ENCODE measurements at places on chromosomes 5 and 9.

GRCh38 chr5:148887123-148887881 is 60.9 kb downstream of the ADRB2 start:
- DNase-seq, result no peak

GRCh38 chr5:6715758-6716628 is 2.8 kb downstream of the TENT4A start:
- DNase-seq, result no peak

GRCh38 chr5:41365369-41365768 is 145.0 kb downstream of the PLCXD3 start:
- DNase-seq, result no peak

DNA sequence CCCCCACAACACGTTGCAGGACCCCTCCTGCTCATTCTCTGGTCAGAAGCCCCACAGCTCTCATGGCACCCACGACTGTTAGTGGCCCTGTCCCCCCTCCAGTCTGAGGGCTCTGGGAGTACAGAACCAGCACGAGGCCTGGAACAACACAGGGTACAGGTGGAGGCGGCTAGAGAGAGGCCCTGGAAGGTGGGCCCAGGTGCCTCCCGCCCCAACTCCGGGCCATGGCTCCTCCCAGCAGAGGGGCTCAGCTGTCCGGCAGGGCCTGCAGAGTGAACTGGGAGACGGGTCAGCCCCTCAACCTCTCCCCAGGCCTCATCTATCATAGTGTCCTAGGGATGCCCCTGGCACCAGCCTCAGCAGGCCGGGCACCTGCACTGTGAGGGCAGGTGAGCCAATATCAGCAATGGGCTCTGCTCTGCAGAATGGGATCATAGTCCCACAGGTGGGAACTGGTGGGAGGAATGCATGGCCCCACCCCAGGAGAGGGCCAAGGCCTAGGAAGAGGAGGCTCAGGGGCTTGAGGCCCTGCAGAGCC is 58.6 kb downstream of the BARX1 start:
- peak; percentile 6 for DNase-seq

DNA sequence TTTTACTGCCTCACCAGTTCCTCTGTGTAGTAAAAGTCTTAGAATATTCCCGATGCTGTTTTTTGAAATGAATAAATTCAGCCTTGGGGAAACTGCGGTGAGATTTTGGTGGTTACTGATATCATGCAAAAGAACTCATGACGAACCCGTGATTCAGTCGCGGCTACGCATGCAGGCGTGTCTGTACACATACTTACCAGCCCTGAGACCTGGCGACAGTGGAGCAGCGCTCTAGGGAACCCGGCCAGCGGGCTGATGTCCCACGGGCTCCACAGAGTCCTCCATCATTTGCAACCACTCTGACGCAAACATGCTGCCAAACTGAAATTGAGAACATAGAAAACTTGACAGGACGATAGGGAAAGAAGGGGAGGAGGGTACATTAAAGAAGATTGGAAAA is 315.6 kb upstream of the DAB2 start:
- no peak for DNase-seq

DNA sequence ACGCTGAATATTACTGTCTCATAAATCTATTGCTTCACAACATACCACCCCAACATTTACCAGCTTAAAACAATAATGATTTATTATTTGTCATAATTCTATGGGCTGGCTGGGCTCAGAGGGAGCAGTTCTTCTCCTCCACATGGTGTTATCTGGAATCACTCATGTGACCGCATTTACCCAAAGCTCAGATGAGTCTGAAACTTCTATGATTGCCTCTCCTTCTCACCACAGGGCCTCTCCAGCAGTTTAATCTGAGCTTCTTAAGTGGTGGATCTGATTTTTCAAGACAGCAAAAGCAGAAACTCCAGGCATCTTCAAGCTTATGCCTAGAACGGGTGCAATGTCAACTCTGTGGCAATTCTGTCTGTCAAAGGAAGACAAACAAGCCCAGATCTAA is 210.3 kb upstream of the ADRA1B start:
- no peak for DNase-seq

- no peak for DNase-seq
These were observed 13.5 kb upstream of the TTLL11 start for GRCh38 chr9:122106576-122106975.

- no peak for DNase-seq
These were observed 44.8 kb downstream of the GHR start for GRCh38 chr5:42467981-42468524.

DNA sequence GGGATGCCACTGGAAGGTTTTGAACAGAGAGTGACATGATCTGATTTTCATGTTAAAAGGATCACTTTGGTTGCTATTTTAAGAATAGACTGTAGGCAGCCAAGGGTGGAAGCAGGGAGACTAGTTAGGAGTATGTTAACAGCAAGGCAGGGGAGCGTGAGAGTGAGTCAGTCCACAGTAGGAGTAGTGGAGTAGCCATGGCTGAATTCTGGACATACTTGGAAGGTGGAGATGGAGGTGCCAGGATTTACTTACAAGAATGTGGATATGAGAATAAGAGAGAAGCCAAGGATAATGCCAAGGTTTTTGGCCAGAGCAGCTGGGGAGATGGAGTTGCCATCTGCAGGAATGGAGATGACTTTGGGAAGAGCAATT is 118.8 kb downstream of the GALNT10 start:
- no peak for DNase-seq

- DNase-seq, result no peak
These were observed 52.7 kb downstream of the PIK3R1 start for GRCh38 chr5:68268101-68268851.

GRCh38 chr5:141910271-141910673 is 13.4 kb upstream of the DELE1 start:
- DNase-seq, result no peak

DNA sequence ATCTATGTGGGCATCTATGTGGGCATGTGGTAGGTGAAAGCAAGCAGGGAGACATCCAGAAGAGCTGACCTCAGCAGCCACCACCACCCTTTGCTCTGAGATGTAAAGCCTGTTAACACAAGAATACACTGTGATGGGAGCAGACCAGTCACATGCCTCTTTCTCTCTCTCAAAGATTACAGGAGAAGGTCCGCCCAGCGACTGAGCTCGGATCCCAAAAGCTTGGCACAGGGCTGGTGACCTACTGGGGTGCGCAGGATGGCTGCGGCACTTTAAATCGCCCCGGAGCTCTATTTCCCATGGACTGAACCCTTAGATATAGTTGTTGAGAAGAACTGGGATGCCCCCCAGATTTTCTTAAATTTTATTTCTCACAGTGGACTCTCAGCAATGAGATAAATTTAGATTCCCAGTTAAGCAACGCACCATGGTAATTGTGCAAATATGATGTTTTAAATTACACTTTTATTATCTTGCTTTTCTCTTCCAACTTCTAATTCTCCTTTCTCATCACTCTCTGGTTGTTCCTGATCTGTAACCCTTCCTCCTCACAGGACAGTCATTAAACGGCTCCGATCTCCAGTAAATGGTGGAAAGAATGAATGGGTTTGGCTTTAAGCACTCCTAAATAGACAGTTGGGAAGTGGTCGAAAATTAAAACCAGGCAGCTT is 37.7 kb upstream of the ICE1 start:
- DNase-seq, result no peak

- no peak for DNase-seq
These were observed 38.9 kb downstream of the BICD2 start for GRCh38 chr9:92725766-92726165.

GRCh38 chr5:69049151-69049550 is 44.7 kb upstream of the SLC30A5 start:
- DNase-seq, result no peak

GRCh38 chr5:83118471-83118870 is 41.1 kb downstream of the XRCC4 start:
- no peak for DNase-seq

GRCh38 chr9:95545831-95546567 is 29.2 kb upstream of the PTCH1 start:
- no peak for DNase-seq

GRCh38 chr5:14153932-14154731 is 11.0 kb downstream of the TRIO start:
- no peak for DNase-seq

DNA sequence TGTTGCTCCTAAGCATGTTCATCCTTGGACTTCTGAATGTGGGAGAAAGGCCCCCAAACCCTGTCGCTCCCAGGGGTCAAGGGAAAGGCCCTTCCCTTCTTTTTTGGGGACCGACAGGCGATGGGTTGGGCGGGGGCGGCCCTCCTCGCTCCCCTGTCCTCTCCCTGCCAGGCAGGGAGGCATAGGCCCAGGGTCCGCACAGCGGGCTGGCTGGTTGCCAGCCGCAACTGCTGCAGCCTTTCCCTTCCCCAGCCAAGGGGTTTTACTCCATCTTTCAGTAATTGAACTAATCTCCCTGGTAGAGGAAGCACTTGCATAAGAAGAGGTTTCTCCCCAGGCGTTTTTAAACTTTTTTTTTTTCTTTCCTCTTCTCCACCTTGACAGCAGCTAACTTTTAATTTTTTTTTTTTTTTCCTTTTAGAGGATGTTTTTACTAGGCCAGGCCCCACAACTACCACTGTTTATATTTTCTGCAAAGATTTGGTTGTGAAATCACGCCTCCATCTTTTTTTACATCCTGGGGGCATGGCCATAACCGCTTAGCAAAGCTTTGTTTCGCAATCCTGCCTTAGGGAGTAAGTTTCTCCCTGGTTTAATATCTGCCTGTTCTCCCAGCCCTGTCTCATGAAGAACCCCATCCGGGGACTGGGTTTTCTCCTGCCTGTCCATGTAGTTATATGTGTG is 216.9 kb upstream of the ZNF608 start:
- no peak for DNase-seq

DNA sequence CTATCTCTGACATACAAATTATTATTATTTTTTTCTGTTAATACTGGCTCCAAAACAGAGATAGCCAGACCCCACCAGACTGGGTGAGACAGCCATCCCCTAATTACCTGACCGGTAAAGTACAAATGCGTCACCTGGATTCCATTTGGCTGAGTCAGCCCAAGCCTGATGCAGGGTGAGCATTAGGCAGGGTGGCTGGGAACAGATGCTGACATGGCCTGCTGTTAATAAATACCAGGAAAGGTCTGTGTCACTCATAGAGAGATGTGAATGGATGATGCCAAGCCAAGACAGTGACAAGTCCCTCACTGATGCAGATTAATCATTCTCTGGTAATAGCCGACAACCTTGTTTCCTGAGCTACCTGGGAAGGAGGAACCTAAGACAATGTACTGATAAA is 183.5 kb downstream of the TRIM32 start:
- DNase-seq, result no peak

DNA sequence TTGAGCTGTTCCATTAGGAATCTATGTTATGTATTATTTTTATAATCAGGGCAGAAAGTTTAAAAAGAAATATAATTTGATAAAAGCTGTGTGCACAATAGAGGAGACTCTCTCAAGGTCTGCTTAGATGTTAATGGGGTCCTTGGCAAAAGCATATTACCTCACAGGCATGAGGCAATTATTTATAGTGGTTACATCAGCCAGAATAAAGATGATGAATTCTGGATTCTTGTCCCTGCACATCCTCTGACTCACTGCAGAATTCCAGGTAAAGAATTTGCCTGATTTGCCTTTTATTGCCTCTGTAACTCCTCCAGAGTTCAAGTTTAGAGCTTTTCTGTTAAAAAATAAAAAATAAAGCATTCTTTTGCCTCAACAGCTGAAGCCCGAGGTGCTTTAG is 253.6 kb downstream of the MAST4 start:
- no peak for DNase-seq

DNA sequence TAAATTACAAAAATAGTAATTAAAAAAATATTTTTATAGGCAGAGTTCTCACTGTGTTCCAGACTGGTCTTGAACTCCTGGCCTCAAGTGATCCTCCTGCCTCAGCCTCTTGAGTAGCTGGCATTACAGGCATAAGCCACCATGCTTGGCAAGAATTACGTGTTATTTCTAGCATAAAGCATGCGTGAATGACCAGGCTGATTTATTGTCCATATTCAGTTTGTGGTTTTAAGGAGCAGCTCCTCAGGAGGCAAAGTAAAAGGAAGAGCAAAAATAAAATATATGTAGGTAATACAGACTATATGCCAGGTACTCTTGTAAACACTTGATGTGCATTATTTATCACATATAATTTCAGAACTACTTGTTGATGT is 7.1 kb upstream of the CD180 start:
- DNase-seq, result no peak

DNA sequence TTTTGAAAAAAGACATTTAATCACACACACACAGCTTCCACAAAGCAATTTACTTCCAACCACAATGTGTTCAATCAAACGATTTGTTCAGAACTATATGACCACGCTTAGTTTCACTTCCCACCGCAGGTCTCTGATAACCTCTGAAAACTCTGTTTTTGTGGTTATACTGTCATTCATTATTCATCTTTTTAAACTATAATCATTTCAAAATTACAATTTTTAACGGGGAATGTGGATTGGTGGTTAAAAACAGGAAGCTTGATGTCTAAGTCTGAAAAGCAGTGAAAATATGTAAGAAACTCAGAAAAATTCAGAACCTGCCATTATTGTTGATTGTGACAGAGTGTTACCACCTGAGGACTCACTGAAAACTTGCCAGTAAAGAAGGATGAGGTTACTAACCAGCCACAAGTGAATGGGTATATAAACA is 12.7 kb upstream of the TMEM174 start:
- DNase-seq, result no peak

DNA sequence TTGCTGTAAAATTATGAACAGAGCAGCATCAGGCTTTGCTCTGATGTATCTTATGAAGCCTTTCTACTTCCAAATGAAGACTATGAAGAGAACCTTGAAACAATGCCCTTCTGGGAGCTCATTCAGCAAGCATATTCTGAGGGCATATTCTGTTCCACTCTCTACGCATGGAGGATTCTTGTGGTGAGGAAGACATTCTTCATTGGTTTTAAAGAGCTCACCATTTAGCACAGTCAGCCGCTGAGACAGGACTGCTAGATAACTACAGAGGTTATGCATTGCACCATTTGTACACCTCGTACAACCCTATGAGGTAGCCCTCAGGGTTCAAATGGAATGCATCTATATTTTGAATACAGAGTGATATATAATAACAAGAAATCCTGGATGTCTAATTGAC is 61.0 kb downstream of the INVS start:
- DNase-seq, result no peak

GRCh38 chr9:70588381-70588780 is 173.9 kb upstream of the KLF9 start:
- DNase-seq, result no peak

- no peak for DNase-seq
These were observed 3.3 kb downstream of the AFAP1L1 start for GRCh38 chr5:149274939-149275338.

DNA sequence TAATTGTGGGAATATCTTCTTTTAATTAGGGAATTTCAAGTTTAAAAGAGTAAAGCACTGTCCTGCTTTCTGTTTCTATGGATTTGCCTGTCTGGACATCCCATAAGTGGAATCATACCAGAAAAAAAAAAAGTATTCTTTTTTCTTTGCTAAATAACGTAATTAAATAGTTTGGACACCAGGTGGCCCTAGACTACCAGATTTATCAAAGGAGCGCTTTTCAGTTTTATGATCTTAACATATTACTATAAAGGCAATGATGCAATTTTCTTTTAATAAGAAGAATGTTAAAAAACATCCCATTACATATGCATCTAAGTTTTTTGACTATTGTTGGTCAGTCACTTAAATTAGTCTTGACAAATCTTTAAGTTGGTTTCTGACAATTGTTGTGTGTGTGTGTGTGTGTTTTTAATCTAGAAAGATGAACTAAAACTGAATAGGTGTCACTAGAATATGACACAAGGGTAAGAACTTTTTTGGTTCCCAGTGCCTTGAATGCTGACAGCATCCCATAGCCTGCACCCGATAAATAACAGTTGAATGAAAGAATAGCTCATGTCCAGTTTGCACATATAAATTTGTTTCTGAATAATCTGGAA is 49.5 kb downstream of the C5orf22 start:
- DNase-seq, result no peak

Data from WERI-Rb-1 (cell line).